ENCODE measurements at places on chromosomes 12 and 14. TPM values are rescaled to one million over a fixed set of nuclear protein-coding genes. Genes with fewer than 3 reads are reported as not detected.

The ING4 gene
- 33.0 TPM for total RNA-seq

The TMEM117 gene
- 9.4 TPM for total RNA-seq

The SAMD15 gene
- total RNA-seq, result 1.3 TPM

The NEUROD4 gene
- total RNA-seq, result not detected

The COCH gene
- not detected for total RNA-seq

The C3AR1 gene
- total RNA-seq, result not detected

The TDRD9 gene
- total RNA-seq, result 1.0 TPM

The TROAP gene
- 1.6 TPM for total RNA-seq

The HCAR2 gene
- not detected for total RNA-seq

The GLT1D1 gene
- total RNA-seq, result not detected

The CLEC4E gene
- not detected for total RNA-seq

The C1QL4 gene
- total RNA-seq, result not detected

The OR4K13 gene
- not detected for total RNA-seq

The KCNH5 gene
- not detected for total RNA-seq

The C12orf42 gene
- total RNA-seq, result not detected

The NKX2-1 gene
- not detected for total RNA-seq

The HOXC6 gene
- total RNA-seq, result 2.9 TPM

The ORMDL2 gene
- total RNA-seq, result 28.9 TPM

The SLC10A1 gene
- not detected for total RNA-seq

The TMEM30B gene
- 0.12 TPM for total RNA-seq

The MYO1H gene
- total RNA-seq, result not detected

The CLEC4C gene
- not detected for total RNA-seq

The GDF3 gene
- not detected for total RNA-seq

The REP15 gene
- 0.82 TPM for total RNA-seq

The FOXG1 gene
- total RNA-seq, result not detected

The KRT4 gene
- total RNA-seq, result not detected

The FAM234B gene
- total RNA-seq, result 9.5 TPM
